ENCODE measurements at places on chromosomes 4 and X. TPM values are rescaled to one million over a fixed set of nuclear protein-coding genes. Genes with fewer than 3 reads are reported as not detected.

The C1GALT1C1 gene
- 63.7 TPM for total RNA-seq

The TMSB15A gene
- total RNA-seq: not detected

The NAP1L2 gene
- total RNA-seq: 2.2 TPM

The CENPE gene
- 39.1 TPM for total RNA-seq

The FRYL gene
- 145 TPM for total RNA-seq

The PDGFRA gene
- 1.5 TPM for total RNA-seq

The RXFP1 gene
- not detected for total RNA-seq

The ZXDA gene
- 17.1 TPM for total RNA-seq

The CCDC120 gene
- 0.85 TPM for total RNA-seq

The CXXC4 gene
- not detected for total RNA-seq

The SPANXN3 gene
- not detected for total RNA-seq

The PPEF2 gene
- not detected for total RNA-seq

The FGFR3 gene
- 1.4 TPM for total RNA-seq

The HTN3 gene
- total RNA-seq: not detected

The EIF4E gene
- total RNA-seq: 274 TPM

The TACR3 gene
- not detected for total RNA-seq

The TMPRSS11D gene
- 0.09 TPM for total RNA-seq

The CLDN34 gene
- not detected for total RNA-seq

The TRAM1L1 gene
- total RNA-seq: 0.17 TPM

The MRPL1 gene
- 40.5 TPM for total RNA-seq

The UGT8 gene
- 0.05 TPM for total RNA-seq

The INPP4B gene
- 20.9 TPM for total RNA-seq

The ENPP6 gene
- not detected for total RNA-seq

The ATOH1 gene
- not detected for total RNA-seq

The SORCS2 gene
- 0.05 TPM for total RNA-seq

The TMPRSS11F gene
- not detected for total RNA-seq

The TMSB15C gene
- 4.3 TPM for total RNA-seq

The LRRC66 gene
- total RNA-seq: 0.17 TPM

The SLC34A2 gene
- total RNA-seq: 0.34 TPM

The PHOX2B gene
- total RNA-seq: not detected

The MEPE gene
- not detected for total RNA-seq

The ADAM29 gene
- not detected for total RNA-seq

The C4orf51 gene
- not detected for total RNA-seq

The ABCB7 gene
- total RNA-seq: 33.3 TPM

The INTU gene
- total RNA-seq: 2.7 TPM

The PRSS12 gene
- total RNA-seq: 0.17 TPM

The NUDT10 gene
- 0.09 TPM for total RNA-seq

The RS1 gene
- total RNA-seq: not detected

The UGT2B10 gene
- total RNA-seq: not detected

The SPANXA2 gene
- not detected for total RNA-seq

The TBC1D8B gene
- 7.9 TPM for total RNA-seq

The USP17L10 gene
- not detected for total RNA-seq

The IL2 gene
- total RNA-seq: not detected

The HMX1 gene
- not detected for total RNA-seq

The ZNF630 gene
- 1.5 TPM for total RNA-seq

The SLC9B2 gene
- total RNA-seq: 24.2 TPM

The ENAM gene
- not detected for total RNA-seq

The MAGEA9B gene
- not detected for total RNA-seq

The RAB33A gene
- 0.42 TPM for total RNA-seq

The YY2 gene
- total RNA-seq: 3.1 TPM

The NIPAL1 gene
- total RNA-seq: 0.47 TPM

The SNCA gene
- total RNA-seq: 140 TPM

The HDAC8 gene
- total RNA-seq: 26.5 TPM

The RBM10 gene
- 83.3 TPM for total RNA-seq

The CFAP99 gene
- not detected for total RNA-seq

The PPP1R3F gene
- total RNA-seq: 1.8 TPM
